ENCODE measurements at places on chromosomes 6 and 20.

DNA sequence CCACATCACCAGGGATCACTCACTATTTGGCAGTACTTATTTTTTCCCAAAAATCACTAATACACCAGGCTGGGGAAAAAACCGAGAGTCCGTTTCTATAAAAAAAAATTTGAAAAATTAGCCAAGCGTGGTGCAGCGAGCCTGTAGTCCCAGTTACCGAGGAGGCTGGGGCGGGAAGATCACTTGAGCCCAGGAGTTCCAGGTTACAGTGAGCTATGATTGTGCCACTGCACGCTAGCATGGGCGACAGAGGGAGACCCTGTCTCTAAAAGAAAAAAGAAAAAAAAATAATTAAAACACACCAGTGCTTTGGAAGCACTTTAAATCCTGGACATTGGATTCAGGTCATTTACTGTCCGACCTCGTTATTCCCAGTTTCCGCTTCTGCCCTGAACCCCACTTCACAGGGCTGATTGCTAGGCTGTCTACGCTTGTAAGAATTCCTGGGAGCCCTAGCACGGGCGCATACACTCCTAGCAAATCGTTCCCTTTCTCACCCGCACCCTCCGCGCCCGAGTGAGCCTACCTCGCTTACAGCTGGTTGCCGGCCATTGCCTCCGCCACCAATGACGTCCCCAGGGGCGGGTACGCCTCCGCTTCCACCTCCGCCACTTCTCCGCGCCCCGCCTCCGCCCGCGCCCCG, at the start of gene TPMT:
Gene TPMT (minus strand): TSS at position 571 of the 643 bp plus-strand sequence. CDS start 5,950 bp downstream, outside the sequence.
- DNase-seq, result no peak

DNA sequence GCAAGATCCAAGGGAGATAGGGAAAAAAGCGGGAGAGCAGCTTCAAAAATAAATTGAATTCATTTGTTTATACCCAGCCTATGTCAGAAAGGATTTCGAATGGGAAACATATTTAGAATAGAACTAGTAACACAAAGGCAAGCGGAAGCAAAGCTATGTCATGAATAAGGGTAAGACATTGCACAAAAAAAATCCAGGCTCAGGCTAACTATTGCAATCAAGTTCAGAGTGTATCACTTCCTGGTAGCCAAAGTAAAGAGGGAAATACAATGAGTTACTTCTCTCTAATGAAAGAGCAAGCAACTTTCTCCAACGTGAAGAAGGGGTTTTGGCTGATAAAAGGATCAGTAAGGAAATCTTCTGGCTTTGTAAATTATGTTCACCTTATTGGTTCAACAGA, 212.8 kb downstream of the ZMYND8 start:
- no peak for DNase-seq

DNA sequence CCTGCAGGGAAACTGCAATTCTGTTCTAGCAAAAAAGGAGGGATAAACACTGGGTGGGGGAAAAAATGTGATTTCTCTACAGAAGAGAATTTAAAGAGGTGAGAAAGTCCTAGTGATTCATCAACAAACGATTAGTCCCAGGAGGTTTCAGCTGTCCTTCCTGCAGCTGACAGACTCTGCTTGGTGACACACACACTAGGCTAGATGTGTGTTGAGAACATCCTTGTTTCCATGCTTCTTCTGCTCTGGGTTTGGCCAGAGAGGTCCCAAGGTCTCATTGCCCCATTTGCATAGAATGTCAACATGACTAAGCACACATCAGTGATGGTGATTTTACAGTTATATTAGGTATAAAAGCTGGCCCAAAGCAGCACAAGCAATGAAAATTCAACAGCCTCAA, 258.3 kb downstream of the NFATC2 start:
- no peak for DNase-seq

GRCh38 chr20:57481281-57481711, 43.6 kb downstream of the CTCFL start:
- peak; percentile 75 for DNase-seq

DNA sequence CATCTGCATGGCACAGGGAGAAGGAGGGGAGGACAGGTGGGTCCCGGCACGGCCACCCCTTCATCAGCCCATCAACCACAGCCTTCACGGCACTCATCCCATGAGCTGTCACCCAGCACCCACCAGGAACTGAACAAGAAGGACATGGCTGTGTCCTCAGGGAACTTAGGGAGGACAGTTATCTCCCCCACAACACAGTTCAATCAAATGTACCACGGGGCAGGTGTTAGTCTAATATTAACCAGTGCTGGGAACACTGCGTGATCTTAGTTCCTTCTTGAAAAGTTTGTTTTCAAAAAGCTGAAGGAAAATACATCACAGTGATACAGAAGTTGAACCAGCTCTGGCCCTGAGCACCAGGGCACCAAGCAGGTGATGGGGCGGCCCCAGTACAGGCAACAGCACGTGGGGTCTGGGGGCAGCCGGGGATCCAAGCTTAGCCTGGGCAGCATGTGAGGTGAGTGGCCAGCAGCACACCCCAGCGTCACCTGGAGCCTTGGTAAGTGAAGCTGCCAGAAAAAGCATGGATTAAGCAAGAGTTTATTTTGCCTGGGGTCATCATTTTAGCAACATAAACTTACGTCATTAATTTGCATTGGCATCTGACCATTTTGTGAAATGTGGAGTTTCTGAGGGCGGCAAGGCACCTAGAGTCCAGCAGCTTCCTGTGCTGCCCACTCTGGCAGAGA, 35.5 kb upstream of the AFDN start:
- no peak for DNase-seq

DNA sequence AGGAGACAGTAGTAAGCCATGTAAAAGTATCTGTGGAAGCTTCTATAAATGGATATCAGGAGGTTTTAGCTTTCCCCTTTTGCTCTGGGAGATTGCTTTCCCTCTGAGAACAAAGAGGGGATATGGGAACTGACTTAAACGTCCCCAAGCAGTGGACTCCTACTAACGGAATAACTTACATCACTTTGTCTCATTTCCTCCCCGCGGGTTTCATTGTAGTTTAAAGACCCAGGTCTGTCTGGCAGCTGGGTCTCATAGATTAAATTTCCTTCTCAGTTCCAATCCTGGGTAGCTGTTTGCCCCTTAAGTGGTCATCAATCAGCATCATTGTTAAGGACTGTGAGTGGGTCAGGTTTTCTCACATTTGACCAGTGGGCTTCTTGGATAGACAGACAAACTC, 68.7 kb downstream of the PLAGL1 start:
- DNase-seq, result no peak

DNA sequence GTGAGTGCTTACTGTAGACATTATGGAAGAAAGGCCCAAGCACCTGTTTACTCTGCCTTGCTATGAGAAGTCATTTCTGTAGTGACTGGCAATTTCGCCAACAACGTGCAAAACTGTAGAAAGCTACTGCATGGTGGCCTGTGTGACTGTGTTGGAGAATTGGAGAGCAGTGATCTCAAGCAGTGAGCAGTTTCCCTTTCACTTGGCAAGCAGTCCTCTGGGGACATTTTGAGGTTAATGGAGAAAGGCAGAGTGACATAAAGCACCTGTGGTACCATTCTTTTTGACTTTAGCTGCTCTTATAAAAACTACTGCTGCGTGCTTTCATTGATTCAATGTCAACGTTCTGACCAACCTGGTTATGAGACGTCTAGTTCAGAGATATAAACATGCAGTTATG, 382.6 kb upstream of the JAG1 start:
- no peak for DNase-seq

DNA sequence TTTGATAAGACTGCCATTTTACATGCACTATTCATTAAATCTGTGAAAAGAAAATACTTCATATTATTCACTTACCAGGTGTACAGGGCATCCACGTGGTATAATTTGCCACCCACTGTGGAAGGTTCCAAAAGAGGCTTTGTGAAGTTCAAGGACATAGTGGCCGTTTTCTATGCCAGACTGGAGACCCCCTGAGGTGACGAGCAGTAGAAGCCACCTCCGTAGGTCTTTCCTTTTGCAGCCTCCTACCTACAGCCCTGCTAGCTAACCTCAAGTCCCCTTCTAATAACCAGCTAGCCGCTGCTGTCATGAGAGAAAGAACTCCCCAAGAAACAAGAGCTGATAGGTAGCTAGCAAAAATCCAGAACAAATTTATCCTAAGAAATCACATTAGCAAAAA, 110.5 kb downstream of the ARHGAP18 start:
- no peak for DNase-seq

- no peak for DNase-seq
These were observed 3.1 kb downstream of the IFNGR1 start for GRCh38 chr6:137216106-137216505.

GRCh38 chr6:38644951-38645350, 5.2 kb upstream of the BTBD9 start:
- no peak for DNase-seq

DNA sequence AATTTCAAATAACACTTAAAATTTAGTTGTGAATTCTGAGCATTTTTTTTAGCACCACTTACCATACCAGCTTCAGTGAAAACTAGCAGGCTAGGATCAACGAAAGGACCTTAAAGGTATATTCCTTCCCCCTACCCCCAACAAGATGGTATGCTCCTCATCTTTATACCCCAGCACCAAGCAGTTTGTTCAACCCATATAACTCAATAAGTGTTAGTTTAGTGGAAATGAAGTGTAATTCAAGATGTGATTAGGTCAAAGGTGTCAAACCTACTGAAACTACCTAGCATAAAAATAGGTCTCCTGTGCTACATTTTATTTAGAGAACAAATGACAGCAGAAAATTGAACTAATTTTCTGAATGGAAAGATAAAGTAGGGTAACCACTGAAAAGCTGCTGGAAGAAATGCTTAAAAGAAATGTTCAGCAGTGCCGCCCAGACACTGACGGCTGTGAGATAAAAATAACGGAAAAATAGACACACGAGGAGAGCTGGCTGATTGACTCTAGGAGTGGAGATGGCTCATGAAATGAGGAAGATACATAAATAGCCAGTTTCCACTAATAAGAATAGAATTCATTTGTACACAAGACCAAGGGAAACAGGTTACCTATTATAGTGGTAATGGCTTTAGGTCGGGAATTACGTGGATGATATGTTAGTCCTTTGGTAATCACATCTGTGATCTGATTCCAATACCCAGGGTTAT, 94.8 kb downstream of the IPCEF1 start:
- DNase-seq, result no peak

DNA sequence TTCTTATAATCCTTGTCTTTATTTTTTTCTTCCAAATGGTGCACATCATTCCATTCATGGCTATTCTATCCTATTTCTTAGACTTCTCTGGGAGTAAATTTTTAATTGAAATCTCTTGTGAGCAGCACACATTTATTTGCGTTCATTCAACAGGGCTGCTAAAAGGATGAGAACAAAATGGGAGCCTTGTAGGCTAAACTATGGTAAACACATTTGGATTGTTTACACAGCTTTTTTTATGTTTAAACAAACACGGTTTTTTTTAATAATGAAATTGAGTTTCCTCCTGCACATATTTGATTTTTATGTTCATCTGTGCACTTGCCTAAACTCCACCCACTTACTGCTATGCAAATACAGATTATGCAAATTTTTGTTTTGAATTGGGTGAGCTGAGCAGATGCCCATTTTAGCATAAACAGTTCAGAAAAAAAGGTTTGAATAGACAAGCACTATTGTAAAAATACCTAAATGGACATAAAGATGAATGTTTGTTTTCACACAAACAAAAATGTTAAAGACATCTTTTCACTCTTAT, 92.0 kb downstream of the OLIG3 start:
- no peak for DNase-seq

DNA sequence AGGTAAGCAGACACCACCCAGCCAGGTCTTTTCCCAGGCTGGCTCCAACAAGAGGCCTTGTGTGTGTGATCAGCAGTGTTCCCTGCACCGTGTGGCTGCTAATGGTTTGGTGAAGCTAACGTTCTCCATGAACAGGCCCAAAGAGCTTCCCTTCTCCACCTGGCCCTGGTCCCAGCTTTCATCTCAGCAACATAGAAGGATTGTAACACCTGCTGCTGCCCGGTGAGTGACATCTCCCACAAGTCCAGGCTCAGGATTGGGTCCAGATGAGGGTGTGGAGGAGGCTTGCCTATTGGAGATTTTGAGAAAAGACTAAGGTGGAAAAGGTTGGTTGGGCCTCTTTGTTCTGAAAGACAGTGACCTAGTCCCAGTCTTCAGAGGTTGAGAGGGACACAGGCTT, 89.6 kb downstream of the TMEM242 start:
- DNase-seq, result no peak

DNA sequence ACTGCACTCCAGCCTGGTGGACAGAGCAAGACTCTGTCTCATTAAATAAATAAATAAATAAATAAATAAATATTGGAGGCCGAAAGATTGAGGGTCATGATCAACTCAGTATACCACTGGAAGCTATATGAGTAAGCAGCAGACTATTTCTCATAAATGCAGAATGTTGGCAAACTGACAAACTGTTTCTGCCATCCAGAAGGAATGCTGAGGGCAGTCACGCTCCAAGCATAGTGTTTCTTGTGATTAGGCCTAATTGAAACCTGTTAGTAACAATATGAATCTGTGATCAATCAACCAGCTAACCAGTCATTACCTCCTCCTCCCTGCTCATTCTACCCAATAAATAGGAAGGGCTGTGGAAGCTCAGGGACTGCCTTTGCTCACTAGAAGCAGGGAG, 15.2 kb upstream of the KCNK15 start:
- no peak for DNase-seq

GRCh38 chr20:20690676-20691476, 21.6 kb downstream of the RALGAPA2 start:
- no peak for DNase-seq

DNA sequence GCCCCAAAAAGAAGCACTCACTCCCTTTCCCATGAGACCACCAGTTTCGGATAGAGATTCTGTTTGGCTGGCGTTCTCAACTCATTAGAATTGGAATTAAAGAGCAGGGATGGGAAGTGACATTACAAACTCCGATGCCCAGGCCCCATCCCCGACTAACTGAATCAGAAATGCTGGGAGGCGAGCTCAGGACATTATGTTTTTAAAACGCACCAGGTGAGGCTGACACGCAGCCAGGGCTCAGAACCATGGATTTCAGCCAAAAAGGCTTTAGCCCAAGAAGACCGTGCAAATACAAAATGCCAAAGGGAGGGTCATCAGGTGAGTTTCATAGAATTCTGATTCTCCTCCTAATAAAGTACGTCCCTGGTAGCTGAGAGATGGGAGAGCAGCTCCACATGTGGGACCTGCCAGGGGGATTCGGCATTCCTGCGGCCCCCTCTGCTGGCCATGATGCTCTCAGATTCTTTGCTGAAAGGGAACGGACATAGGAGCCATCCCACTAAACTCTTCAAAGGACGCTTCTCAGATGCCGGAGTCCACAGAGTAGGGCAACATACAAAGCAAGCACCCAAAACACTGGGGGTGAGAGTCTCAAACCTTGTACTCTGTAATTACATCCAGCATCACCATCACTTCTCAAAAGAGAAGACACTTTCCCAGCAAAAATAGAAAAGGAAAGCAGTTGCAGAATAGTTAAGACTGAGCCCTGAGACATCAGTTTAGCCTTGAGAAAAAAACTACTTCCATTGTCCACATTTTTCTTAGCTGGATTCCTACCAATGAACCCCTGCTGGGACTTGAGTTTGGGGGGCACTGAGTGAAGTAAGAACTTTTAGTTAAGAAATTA, 205.2 kb downstream of the BMP7 start:
- DNase-seq, result peak; percentile 80

GRCh38 chr20:58903614-58904013, 51.1 kb downstream of the GNAS start:
- peak; percentile 82 for DNase-seq
